Central memory CD8-positive, alpha-beta T cell (primary cell): ENCODE measurements at places on chromosomes 2 and 18.

- DNase-seq, result no peak
Observed at GRCh38 chr2:218161644-218162043, 5.1 kb downstream of the CXCR1 start.

GRCh38 chr2:42922790-42923579 is 130.6 kb upstream of the HAAO start:
- no peak for DNase-seq

DNA sequence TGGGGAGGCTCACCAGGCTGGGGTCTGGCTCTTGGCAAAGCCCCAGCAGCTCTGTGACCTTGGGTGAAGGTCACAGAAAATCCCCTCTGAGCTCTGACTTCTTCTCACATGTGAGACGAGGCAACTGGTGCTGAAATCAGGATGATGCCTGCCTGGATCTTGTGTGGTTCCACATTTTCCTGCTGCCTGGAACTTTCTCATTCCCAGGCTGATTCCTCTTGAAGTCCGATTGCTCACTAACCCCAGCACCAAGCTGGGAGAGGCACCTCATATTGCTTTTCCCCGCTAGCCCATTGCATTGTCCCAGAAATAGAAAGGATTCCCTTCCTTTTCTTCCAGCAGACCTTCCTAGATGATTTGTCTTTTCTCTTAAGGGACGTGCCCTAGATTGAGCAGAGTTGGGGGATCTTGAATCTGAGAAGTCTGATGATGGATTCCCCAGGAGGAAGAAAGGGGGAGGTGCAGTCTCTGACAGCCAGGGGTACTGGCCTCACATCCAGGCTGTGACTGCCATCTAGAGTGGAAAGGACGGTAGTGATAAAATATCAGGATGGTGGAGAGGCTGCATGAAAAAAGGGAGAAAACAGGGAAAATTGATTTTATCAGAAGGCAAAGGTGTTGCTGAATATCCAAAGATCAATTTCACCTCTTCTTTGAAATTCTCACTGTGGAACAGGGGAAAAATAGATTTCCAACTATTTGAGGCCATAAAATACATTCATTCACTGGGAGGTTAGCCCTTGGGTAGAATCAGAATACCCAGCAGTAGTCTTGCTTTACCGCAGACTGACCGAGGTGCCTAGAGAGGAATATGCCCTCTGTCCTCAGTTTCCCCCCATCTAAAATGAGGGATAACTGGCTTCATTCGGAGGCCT is 96.3 kb downstream of the FAM210A start:
- DNase-seq, result no peak

- DNase-seq, result no peak
Observed at GRCh38 chr2:42843611-42844010, 51.2 kb upstream of the HAAO start.

DNA sequence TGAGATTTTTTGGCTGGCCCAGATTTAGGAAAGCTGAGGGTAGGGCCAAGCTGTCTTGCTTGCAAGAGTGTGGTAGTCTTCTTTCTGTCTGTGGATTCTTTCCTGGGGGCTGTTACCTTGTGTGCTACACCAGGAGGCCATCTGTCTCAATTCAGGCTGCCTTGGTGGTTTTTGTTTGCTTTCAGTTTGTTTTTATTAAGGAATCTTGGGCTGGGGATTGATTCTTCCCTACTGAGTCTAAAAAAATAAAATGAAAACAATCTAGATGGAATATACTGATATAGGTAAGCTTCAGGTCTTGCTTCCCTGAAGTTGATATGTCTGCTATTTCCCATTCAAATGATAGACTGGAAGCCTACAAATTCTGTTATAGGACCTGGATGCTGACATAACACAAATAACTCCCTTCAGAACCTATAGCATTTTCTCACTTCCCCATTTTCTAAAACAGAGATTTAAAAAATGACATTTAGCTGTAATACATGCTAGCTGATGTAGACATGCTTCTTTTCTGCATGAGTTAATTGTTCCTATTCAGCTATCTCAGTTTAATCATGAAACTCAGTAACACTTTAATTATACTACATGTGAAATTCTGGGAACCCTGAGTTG is 5.3 kb downstream of the LHCGR start:
- no peak for DNase-seq

DNA sequence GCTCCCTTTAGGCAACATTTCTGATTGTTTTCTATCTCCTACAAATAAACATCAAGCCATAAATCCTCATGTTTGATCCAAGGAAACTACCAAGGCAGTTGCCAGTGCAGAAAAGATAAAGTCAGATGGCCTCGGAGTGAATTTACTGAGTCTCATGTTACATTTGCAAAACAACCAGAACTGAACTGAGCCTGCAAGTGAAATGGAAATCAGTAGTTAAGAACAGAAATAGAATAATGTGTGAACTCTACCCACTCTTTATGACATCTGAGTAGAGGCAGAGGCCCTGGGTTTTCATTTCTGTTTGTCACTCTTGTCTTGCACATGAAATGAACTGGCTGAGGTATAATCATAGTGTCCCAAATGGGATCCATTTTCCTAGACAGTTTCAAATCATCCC is 20.4 kb upstream of the DAPL1 start:
- no peak for DNase-seq

DNA sequence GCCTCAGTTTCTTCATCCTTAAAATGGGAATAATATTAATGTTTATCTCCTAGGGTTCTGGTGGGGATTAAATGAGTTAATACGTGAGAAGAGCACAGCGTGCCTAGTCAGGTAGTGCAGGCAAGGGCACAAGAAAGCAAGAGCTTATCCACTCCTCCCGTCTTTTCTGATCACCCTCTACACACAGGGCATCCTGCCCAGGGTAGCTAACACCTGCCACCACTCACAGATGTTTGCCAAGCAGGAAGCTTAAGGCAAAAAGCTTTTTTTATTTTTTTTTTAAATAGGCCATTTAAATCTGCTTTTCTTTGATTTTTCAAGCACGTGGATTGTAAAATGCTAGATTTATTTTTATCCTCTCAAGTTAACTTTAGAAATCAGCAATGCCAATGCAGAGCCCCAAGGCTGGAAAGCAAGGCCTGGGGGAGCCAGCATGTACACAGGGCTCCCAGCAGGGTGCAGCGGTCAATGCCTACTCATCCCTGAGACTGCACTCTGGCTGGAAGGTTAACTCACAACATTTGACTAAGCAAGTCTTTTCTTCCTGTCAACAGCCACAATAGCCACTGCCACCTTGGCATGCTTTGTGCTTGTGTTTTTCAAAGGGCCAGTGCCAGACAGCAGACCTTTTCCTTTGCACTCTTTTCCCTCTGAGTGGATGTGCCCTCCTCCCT is 86.5 kb upstream of the ACAA2 start:
- DNase-seq, result no peak

GRCh38 chr18:47262301-47263149 is 11.1 kb upstream of the SKOR2 start:
- DNase-seq, result no peak

DNA sequence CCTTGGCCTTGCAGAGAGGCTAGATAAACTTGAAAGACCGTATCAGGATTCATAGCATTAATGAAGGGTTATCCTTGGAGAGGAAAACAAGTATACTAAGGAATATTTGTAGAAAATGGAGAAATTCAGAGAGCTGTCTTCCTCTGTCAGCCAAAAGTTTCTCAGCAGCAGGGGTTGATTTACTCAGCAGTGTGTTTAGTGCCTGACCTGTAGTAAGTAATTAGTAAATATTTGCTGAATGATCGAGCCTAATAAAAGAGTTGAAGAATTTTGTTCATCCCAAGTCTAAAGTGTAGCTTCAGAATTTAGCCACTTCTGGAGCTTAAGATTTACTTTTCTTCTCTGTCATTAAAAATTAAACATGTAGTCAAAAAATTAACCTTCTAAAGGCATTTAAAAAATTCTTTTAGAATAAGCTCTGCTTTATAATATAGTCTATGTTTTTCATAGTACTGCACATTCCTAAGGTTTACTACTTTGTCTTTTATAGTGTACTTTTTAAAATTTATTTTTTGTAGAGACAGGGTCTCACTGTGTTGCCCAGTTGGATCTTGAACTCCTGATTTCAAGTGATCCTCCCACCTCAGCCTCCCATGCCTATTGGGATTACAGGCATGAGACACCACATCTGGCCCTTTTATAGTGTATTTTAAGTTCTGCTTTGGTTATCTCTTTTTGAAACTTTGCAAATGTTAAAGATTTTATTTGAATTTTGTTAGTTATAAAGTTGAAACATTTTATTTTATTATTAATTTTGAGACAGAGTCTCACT is 138.4 kb upstream of the MYO3B start:
- no peak for DNase-seq

- no peak for DNase-seq
Observed at GRCh38 chr18:76251691-76252090, 243.4 kb downstream of the ZNF516 start.

- DNase-seq, result no peak
Observed at GRCh38 chr2:160516547-160517365, 23.1 kb upstream of the RBMS1 start.

DNA sequence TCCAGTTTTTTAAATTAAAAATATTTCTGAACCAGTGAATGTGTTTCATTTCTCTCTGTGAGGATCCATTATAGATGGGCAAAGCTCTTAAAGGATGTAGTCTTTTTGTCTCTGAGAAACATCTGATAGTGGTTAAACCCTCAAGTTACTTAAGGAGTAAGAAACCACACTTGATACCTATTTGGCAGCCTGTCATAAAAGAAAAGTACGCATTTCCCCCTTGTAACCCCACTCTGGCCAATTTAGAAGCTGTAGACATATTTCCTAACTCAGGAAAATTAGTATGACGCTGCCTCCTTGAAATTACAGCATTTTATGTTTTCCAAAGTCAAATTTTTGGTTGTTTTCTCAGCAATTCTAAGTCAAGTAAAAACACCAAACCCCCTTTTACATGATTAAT is 2.0 kb downstream of the STAT4 start:
- DNase-seq, result peak; percentile 25

DNA sequence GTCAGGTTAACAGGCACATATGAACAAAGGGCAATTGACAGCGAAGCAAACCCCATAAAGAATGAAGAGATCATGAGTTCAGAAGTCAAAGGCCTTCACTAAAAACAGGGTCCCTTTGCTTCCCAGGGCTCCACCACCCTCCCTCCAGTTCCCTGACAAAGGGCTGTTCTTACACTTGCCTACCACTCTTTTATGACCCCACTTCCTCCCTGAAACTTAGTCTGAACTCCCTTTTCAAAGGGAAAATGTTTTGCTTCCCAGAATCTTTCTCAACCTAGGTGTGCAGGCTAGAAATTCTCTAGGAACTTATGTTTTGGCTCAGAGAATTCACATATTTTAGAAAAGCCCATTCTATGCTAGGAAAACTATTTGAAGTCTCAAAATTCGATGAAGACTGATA is 86.0 kb upstream of the ITGA4 start:
- no peak for DNase-seq

GRCh38 chr18:57698571-57699276 is 77.1 kb upstream of the NARS1 start:
- no peak for DNase-seq

DNA sequence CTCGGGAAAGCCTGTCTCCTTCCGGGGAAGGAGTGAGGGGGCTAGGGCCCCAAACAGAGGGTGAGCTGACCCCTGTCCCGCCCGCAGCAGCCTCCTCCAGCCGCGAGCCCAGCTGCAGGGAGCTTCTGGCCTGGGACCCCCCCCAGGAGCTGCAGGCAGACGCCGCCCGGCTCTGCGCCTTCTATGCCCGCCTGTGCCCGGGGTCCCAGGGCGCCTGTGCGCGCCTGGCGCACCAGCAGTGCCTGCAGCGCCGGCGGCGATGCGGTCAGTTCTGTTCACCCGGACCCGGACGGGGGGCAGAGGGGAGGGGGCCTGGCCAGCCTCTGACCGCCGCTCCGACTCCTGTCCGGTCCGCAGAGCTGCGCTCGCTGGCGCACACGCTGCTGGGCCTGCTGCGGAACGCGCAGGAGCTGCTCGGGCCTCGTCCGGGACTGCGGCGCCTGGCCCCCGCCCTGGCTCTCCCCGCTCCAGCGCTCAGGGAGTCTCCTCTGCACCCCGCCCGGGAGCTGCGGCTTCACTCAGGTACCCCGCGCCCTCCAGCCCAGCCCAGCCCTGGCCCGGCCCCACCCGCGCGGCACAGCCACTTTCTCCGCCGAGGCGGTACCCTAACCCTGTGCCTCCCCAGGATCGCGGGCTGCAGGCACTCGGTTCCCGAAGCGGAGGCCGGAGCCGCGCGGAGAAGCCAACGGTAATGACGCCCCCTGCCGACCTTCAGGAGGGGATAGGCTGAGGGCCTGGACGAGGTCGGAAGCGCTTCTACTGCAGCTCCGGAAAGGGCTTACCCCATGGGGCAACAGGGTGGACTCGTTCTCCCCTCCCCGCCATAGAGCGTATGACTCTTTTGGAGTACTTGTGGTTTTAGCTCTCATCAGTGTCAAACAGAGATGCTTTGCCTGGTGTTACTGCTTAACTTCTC is 2.0 kb upstream of the CHRND start:
- no peak for DNase-seq

- no peak for DNase-seq
Observed at GRCh38 chr18:55477499-55477859, 110.5 kb downstream of the TCF4 start.

DNA sequence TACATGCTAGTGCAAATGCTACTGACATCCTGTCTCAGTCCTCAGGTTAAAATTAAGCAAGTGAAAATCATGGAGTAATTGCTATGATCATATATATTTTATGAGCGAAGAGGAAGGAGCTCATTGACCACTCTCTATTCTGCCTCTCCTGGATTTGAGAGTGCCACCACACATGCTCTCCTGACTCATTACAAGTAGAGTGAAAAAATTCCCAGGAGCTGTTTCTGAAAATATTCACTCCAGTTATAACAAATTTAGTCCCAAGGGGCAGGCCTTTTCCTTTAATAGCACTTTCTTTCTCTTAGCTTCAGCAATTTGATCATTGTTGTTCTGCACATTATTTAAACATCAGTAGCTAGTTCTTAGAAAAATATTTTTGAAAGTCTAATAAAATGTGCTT is 155.0 kb upstream of the MAPRE2 start:
- no peak for DNase-seq

DNA sequence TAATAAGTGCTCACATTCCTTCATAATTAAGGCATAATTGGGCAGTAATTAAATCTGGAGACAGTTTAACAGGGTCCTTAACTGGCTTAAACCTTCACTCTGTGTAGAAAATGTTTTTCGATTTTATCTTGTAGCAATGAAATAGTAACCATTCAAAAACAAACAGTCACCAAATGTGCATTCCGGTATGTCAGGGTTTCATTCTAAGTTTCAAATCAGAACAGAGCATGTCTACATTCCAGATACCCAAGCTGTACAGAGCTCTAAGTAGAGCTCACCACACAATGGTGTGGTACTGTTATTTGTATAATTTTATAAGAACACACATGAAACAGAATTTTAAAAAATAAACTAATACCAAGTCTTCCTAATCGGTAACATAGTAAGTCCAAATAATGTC is 52.6 kb downstream of the SMAD2 start:
- no peak for DNase-seq
